Psoas muscle (tissue), 8 donors: ENCODE measurements at places on chromosomes 7 and 10. TPM values are rescaled to one million over a fixed set of nuclear protein-coding genes. Genes with fewer than 3 reads are reported as not detected.

DNA sequence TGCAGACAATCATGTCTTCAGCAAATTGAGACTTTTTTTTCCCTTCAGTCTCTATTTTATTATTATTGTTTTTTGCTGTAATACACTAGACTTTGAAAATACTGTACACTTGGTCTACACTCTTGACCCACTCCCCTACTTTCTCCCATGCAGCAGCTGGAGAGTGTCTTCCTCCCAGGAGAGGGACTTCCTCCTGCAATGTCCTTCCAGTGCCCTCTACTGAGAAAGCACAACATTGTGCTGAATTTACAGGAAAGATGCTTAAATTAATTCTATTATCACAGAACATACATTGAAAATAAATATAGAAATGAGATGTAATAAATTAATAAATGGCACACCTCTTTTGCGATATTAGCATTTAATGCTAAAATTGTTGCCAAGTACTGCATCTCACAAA, 411.3 kb downstream of the CCSER2 start:
- DNase-seq: no peak

The ZNF503 gene
- 2.3 TPM for total RNA-seq

The WDR11 gene
- total RNA-seq: 9.2 TPM

DNA sequence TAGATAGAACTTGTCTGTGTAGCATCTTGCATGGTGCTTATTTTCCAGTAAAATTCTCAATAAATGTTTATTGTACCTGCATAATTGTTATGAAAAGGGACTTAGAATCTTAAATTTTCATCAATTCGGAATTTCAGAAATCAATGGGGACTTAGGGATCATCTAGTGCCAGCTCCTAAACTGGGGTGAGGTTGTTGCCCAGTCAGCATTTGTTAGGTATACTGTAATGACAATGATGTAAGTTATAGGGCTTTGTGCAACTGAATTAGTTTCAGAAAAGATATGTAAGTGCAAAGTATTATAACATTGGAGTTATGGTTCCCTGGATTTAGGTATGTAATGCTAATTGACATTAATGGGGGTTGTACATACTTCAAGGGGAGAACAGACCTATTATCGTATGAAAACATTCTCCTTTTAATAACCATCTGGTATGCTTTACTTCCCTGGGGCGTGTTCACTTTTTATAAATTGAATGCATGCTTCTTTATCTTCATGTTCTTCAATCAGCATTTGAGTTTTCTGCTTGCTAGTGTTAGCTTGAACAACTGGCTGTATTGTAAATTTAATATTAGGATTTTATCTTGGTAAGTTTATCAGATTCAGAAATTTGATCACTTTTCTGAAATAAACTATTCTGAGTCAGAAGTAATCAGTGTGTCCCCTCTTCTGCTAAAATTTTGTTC, 270.3 kb downstream of the BBS9 start:
- DNase-seq: no peak

The AKR1B15 gene
- total RNA-seq: 49.9 TPM

DNA sequence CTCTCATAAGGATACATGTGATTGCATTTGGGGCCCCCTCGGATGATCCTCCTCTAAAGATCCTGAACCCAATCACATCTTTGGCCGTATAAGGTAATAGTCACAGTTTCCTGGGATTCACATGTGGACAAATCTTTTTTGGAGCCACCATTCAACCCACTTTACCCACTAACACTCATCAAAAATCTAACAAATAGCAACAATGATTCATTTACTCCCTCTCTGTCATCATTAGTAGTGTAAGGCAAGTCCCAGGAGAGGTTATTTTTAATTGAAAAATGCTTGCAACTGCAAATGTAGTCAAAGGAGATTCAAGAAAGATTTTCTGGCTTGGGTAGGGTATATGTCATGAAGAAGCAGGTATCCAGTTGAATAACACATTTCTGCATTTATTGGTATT, 9.9 kb upstream of the SMKR1 start:
- no peak for DNase-seq

The DMTF1 gene
- 20.1 TPM for total RNA-seq

- no peak for DNase-seq
Observed at GRCh38 chr7:94452239-94452638, 57.4 kb upstream of the CASD1 start.

DNA sequence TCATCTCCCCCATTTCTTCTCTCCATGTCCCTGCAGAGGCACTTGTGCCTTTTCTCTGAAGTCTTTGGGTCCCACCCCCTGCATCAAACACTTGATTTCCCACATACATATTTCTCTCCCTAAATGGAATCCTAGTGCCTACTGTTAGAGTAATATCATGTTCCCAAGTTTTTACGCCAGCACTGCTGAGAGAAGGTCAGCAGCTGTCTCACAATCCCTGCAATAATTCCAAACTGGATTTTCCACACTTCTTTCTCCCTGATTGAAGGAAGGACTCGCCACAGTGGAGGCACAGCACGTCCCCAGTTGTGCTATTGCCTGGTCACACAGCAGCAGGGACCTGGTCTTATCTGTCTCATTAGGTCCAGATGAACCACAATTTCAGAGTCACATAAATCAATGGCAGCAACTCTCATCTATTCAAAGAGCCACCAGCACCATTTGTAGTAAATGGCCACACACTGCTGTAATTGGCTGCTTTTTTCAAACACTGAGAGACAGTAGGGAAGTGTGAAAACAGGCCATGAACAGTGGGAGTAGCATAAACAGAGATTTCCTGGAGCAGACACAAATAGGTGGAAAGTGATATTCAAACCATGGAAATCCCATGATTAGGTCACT, 605.5 kb downstream of the XPNPEP1 start:
- no peak for DNase-seq

DNA sequence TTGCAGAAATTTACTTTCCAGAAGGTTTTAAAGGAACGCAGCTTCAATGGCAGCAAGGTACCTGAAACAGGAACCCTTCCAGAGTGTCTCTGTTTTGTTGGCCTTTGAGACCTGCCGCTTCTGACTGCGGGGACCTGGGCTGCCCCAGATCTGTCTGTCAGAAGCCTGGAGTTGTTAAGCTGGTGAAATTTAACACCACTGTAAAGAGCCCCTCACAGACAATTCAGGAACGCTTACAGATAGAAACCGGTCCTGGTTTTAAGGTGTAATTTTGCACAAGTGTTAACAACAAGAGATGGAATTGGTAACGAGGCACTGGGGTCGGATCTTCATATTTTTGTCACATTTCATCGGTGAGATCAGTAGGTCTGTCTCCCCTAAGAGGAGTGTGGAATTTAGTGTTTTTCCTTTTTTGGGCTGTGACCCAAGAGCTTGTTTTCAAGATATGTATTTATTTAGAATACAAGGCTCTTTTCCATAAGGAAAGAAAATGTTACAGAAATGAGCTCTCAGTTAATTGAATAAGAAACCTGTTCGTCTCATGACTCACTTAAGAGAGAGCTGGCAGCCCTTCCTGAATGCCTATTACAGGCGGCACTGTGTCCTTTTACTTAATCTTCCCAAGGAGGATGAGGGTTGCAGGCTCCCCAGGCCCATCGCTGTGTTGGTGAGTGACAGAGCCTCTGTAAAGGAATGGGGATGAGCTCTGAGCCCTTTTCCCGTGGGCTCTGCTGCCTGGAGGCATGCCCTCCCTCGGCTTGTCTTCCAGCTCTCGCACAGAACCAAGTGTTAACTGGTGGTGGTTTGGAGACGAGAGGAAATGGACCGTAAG, 168.7 kb downstream of the CUX1 start:
- DNase-seq: no peak
